ENCODE measurements at places on chromosomes 7 and 10. TPM values are rescaled to one million over a fixed set of nuclear protein-coding genes. Genes with fewer than 3 reads are reported as not detected.

- DNase-seq = no peak
These were observed 137.3 kb downstream of the SORCS3 start for GRCh38 chr10:104778371-104778770.

DNA sequence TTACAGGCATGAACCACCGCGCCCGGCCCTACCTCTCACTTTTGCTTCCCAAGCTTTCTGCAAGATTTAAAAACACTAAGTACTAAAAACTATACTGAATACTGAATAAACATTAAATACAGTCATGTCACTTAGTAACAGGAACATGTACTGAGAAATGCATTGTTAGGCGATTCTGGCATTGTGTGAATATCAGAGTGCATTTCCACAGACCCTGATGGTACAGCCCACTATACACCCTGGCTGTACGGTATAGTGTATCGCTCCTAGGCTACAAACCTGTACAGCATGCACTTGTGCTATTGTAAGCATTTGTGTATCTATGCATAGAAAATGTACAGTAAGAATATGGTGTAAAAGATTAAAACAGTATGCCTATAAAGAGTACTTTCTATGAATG, 29.1 kb downstream of the PDIA4 start:
- DNase-seq = no peak

DNA sequence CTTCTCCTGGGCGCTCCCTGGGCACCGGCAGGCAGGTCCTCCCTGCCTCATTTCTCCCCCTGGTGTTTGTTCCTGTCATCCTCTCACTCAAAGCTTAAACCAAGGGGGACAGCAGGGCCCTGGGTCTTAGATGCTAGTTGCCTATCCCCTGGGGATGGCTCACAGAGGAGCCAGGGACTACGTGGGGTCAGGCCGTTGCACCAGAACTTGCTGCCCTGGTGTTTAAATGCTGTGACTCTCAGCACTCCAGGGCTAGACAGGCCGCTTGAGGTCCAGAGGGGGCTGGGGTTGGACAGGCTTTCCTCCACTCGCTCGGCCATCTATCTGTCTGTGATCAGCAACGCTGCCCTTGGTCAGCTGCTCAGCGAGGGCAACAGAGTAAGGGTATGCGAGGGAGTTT, 340.3 kb downstream of the CXCL12 start:
- DNase-seq = no peak

DNA sequence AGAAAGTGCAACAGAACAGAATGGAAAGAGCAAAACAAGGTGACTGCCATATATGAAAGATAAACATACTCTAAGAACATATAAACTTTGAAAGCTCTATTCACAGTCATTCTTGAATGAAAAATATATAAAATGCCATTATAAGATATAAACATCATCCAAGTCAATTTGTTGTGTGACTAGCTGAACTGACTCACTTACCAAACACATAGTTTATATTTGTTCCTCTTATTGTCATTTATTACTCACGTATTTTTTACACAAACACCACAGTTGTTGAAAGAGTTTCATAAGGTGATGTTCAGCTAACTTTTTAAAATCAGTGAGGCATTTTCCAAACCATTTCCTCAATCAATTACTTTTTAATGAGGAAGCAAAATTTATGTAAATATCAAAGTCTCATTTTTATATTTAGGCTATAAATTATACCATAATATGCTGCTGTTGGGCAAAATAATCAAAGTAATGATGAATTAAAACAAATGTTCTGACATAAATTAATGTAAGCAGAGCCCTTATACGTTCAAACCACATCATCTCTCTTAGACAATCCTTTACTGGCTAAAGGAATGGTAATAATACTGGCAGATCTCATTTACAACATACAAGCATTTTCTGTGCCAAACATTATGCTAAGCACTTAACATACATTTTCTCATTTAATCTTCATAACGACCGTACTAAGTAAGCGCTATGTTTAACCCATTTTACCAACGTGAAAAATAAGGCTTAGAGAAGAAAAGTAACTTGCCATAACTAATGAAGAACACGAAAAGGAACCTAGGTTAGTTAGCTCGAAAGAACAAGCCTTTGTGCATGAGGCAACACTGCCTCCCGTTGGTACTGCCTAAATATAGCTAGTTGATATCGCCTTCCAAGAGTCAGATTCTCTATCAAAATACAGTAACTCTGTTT, 7.3 kb downstream of the LRRN3 start:
- DNase-seq = peak; percentile 32

GRCh38 chr7:19715499-19715898, 6.7 kb upstream of the POLR1F start:
- no peak for DNase-seq

DNA sequence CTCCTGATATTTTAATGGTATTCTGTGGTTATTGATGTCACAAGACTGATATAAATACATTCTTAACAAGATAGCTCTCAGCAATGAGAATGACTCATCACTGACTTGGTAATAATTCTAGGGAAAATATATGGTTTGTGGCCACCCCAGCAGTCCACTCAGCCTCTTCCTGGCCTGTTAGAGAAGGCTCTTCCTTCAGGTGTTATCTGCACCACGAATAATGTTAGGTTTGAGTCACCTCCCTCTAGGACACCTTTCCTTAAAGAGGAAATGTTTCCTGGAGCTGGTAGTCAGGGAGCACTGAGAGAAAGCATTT, 163.3 kb downstream of the SVIL start:
- no peak for DNase-seq

DNA sequence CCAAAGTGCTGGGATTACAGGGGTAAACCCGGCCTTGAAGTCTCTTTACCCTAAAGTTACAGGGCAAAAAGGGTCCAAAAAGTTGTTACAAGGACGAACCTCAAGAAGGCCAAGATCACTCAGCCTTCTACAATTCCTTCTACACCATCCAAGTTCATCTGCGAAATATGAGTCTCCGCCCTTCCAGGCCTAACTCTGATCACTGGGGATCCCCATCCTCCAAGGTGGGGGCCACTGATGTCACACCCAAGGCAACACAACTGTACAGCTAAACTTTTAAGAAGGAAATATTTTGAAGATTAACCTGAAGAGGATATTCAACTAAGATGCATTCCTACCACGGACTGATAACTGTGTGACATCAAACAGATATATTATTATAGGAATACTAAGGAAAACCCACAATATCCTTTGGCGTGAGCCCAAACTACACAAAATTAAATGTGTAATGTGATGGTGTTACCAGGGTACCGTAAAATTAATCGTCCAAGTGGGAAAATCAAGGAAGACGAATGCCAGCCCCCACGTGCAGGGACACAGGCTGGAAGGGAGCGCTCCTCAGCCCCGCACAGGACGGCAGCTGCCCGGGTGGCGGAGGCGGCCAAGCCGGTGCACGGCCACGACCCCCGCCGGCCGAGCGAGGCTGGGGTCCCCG, 1.0 kb downstream of the PAXIP1 start:
- DNase-seq = no peak

DNA sequence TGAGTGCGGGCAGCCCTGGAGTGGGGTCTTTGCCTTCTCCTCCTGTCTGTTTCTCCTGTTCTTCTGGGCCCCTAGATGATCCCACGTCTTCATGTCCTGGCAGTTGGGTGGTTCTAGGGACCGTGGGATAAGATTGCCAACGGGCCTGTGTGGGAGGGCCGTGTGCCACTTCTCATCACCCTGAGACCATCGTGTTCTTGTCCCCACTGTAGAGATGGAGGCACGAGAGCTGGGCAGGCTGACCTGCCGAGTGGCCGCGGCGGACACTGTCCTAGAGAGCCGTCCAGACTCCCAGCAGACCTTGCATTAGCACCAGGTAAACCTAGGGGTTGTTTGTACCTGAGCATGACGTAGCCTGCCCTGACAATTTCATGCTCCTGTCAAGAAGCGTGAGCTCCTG, 18.5 kb upstream of the UBE3C start:
- no peak for DNase-seq

DNA sequence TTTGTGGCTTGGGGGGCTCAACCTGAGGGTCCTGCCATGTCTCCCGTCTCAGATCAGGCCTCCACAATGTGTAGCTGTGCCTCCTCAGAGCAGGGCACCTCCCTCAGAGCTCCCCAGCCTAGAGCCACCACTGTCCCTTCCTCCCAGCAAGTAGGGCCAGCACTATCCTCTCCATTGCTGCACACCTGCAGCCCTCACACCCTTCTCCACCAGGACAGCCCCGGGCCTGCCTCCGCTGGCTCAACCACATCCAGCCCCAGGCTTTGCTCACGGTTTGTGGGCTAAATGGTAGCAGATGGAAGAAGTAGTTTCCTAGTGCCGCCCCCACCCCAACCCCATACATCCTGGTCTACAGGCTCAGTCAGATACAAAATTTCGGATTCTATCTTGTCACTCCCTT, 10.1 kb downstream of the NFKB2 start:
- no peak for DNase-seq

- DNase-seq = peak; percentile 16
These were observed 3.9 kb upstream of the CNNM1 start for GRCh38 chr10:99325281-99325680.

- DNase-seq = no peak
These were observed 58.9 kb upstream of the OPN4 start for GRCh38 chr10:86595496-86595895.

GRCh38 chr7:155462163-155462735, 4.3 kb downstream of the EN2 start:
- DNase-seq = no peak

DNA sequence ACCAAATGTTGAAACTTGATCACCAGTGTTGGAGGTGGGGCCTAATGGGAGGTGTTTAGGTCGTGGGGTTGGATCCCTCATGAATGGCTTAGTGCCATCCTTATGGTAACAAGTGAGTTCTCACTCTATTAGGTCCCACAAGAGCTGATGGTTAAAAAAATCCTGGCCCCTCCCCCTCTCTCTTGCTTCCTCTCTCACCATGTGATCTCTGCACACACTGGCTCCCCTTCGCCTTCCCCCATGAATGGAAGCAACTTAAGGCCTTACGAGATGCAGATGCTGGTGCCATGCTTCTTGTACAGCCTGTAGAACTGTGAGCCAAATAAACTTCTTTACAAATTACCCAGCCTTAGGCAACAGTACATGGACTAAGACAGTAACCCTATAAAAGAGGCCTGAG, 62.7 kb downstream of the PPP1R3C start:
- DNase-seq = no peak

DNA sequence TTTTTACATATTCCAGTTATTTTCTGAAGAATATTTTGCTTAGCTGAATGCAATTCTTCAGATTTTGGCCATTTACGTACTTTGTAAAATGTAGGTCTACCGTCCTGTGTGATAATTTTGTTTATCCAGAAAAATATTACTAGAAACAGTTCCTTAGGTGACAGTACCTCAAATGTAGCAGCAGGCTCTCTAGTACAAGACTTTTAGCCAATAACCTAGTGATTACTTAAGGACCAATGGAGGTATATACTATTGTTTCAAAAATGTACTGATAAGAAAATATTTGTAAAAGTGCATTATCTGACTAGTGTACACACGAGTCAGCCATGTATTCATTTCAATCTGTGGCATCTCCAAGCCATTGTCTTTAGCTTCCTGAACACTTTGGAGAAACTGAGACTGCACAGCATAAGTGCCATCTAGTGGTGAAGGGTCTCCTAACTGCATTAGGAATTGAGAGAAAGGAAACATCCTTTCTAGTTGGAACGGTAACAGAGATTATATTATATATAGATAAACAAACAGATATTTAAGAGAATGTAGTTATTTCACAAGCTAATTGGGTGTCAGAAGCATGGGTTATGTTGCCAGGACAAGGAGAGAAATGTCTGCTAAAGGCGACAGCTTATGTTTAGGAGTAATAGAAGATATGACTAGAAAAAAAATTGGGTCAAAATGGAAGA, 23.7 kb downstream of the RTKN2 start:
- peak; percentile 70 for DNase-seq

DNA sequence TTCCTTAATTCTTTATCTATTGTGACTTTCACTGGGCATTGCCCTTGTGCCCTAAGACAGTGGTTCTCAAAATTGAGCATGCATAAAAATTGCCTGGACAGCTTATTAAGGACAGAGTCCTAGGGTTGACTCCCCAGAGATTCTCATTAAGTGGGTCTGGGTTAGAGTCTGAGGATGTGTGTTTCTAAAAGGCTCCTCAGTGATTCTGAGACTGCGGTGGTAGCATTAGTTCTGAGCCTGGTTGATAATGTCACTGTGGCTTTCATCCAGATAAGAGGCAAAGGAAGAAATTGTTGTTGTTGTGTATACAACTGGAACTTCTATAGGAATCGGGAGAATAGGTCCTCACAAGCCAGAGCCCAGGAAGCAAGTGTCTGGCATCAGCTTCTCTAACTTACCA, 1.3 kb downstream of the IFIT2 start:
- DNase-seq = no peak

- DNase-seq = peak; percentile 66
These were observed 22.6 kb upstream of the VDAC2 start for GRCh38 chr10:75187961-75188426.

GRCh38 chr10:46270086-46270811, 16.5 kb upstream of the ANTXRL start:
- DNase-seq = no peak

DNA sequence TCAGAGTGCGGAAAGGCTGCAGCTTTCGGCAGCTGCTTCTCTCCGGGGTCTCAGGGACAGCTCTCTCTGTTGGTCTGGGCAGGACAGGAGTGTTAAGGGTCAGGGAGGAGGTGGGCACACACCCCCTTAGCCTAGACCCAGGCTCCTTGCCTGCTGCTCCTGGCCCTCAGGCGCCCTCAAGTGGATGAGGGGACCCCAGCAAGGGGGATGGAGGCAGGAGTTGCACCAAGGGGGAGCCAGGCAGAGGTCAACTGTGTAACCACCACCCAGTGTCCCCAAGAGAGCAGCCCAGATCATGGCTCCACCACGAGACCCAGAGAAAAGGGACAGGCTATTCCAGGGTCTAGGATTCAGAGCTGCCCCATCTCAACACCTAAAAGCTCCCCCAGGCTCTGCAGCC, 26.9 kb downstream of the SPOCK2 start:
- no peak for DNase-seq

DNA sequence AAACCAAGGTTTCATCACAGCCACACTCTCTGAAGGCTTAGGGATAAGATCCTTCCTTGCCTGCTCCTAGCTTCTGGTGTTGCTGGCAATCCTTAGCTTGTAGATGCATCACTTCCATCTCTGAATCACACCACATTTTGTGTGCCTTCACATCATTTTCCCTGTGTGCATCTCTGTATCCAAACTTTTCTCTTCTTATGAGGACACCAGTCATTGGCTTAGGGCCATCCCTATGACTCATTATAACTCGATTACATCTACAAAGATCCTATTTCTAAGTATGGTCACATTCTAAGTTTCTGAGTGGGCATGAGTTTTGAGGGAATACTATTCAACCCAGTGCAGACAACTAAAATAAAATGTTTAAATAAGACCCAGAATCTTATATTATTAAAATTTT, 121.7 kb downstream of the C7orf25 start:
- DNase-seq = no peak

Gene DOCK4
- total RNA-seq = 2.0 TPM

Gene DDC
- 75.9 TPM for total RNA-seq

Gene RNF32
- 26.0 TPM for total RNA-seq

Gene C10orf67
- total RNA-seq = not detected

Gene CHAT
- total RNA-seq = 0.18 TPM

Gene SLC16A9
- 0.45 TPM for total RNA-seq

Gene RAMP3
- not detected for total RNA-seq

Gene SPDYE6
- total RNA-seq = not detected

Gene WEE2
- total RNA-seq = 2.5 TPM

Gene PRTFDC1
- 66.5 TPM for total RNA-seq

Gene ARHGEF35
- total RNA-seq = 15.7 TPM

Gene SPDYE9
- total RNA-seq = not detected

Gene SBDS
- 130 TPM for total RNA-seq

All from Caco-2 (cell line).